Caco-2 (cell line): ENCODE measurements at places on chromosomes 11 and 22.
A peak's percentile ranks its signal among the peaks of the same experiment; 100 is the strongest.

- no peak for DNase-seq
Observed at GRCh38 chr11:70082829-70083228, 4.7 kb downstream of the ANO1 start.

- DNase-seq: no peak
Observed at GRCh38 chr11:3637201-3637600, 4.6 kb downstream of the ART5 start.

- no peak for DNase-seq
Observed at GRCh38 chr22:17109113-17109865, 11.9 kb downstream of the TMEM121B start.

- DNase-seq: peak; percentile 32
Observed at GRCh38 chr11:75269896-75270295, 29.3 kb downstream of the TPBGL start.

DNA sequence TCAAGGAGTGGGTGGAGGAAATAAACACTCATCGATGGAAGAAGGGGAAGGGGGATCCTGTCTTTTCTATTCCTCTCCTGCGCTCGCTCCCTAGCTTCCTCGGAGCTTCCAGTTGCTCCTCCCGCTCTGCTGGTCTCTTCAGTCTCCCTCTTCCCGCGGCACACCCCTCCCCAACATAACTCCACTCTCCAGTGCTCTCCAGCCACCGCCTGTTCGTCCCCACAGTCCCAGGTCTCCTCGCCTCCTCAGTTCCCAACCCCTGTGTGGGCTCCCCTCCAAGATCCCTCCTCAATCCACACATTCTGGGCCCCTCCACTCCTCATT lies 438 bp downstream of the ZW10 start:
- peak; percentile 68 for DNase-seq

DNA sequence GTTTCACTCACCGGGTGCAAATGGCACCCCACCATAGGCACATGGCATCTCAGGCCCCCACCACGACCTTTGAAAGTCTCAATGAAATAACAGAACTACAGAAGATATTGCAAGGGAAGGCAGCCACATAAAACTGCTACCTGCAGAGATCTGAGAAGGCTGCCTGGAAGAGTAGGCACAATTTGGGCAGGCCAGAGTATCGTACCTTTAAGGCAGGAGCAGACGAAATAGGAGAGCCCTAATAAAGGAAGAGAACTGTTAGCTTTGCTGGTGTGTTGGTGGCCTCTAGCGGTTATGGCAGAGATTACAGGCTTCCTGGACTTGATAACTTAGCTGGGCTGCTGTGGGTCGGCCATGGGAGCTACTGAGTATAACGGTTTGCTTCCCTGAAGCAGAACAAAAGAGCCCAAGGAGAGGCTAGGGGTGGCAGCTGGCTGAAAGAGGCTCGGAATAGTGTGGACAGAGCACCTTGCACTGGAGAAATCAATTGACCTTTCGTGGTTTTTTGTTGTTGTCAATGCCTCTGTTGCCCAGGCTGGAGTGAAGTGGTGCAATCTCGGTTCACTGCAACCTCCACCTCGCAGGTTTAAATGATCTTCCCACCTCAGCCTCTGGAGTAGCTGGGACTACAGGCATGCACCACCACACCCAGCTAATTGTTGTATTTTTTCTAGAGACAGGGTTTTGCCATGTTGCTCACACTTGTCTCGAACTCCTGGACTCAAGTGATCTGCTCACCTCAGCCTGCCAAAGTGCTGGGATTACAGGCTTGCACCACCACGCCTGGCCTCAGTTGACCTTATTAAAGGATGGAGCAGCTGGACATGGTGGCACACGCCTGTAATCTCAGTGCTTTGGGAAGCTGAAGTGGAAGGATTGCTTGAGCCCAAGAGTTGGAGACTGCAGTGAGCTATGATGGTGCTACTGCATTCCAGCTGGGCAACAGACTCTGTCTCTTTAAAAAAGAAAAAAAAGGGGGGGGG lies 4.8 kb downstream of the SDF2L1 start:
- DNase-seq: peak; percentile 76

DNA sequence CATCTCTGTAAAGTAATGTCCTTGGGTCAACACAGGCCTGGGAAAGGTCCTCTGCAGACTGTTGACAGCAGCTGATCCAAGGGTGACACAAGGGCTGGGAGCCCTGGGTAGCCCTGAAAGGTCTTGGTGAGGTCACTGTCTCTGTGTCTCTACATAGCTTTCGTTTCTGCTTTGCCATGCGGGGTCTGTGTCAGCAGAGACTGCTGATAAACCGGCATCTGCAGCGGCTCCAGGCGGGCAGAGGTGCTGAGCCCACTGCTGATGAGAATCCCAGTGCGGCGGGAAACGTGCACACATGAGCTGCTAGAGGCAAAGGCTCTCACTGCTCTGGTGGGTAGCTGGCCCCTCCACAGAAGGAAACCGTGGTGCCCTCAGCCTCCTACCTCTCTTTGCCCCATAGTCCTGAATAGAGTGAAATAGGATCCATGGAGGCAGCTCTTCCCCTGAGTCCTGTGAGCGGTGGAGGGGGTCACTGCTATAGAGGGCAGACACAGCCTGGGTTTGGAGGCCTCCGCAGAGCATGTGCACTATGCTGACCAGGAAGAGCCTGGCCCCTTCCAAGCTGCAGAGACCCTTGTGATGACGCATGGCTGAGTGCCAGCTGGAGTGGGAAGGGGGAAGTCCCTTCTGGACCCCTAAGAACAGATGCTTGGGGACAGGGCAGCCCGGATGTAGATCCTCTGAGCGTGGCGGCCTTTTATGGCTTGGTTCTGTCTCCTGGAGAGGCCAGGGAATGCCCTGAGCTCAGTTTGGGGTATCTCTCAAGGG lies 17.8 kb upstream of the ST3GAL4 start:
- DNase-seq: no peak
